ENCODE measurements at places on chromosomes 1 and 21. TPM values are rescaled to one million over a fixed set of nuclear protein-coding genes. Genes with fewer than 3 reads are reported as not detected.

- H3K27ac ChIP-seq: no peak overlapping the region
- H3K36me3 ChIP-seq: no peaks in the 10 kb centered on the region
- no peak for DNase-seq
- H3K4me3 ChIP-seq: no peak overlapping the region
Observed at GRCh38 chr1:92136341-92136740, 56.2 kb downstream of the BTBD8 start.

Gene NBPF10
- 0.33 TPM for total RNA-seq

DNA sequence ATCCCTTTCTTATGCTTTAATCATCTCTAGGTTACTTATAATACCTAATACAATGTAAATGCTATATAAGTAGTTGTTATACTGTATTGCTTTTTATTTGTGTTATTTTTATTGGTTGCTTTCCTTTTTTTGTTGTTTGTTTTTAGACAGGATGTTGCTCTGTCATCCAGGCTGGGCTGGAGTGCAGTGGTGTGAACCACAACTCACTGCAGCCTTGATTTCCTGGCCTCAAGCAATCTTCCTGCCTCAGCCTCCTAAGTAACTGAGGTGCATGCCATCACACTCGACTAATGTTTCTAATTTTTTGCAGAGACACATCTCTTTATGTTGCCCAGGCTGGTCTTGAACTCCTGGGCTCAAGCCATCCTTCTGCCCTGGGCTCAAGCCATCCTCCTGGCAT is 26.9 kb downstream of the KRTAP19-8 start:
- no peak overlapping the region for H3K4me3 ChIP-seq
- no peaks in the 10 kb centered on the region for H3K36me3 ChIP-seq
- H3K4me1 ChIP-seq: no peaks in the 10 kb centered on the region

GRCh38 chr1:58266242-58266641 is 280.3 kb downstream of the OMA1 start:
- no peak overlapping the region for H3K4me3 ChIP-seq
- H3K4me1 ChIP-seq: no peaks in the 10 kb centered on the region
- no peak overlapping the region for H3K27ac ChIP-seq
- H3K36me3 ChIP-seq: no peaks in the 10 kb centered on the region
- H3K27me3 ChIP-seq: no peaks in the 10 kb centered on the region

Gene MIGA1
- total RNA-seq: 6.6 TPM

Gene PRDM16
- 16.6 TPM for total RNA-seq

DNA sequence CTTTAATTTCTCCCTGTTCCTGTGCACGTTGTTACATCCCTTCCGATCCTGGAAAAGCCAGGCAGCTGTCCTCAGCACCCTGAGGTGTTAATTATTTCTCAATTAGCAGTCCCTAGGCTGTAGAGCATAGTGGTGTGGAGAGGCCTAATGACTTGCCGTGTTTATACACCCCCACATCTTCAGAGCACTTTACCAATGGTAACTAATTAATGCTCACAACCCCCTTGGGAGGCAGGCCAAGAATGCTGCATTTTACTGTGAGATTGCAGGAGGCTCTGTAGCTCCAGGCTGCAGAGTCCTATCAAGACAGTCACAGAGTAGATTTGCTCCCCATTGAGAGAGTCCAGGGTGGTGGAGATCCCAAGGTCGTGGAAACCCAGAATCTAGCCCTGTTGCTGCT is 2.4 kb upstream of the PARS2 start:
- no peak overlapping the region for H3K27ac ChIP-seq
- no peak for DNase-seq
- no peak overlapping the region for H3K4me3 ChIP-seq
- no peaks in the 10 kb centered on the region for H3K27me3 ChIP-seq
- H3K36me3 ChIP-seq: no peaks in the 10 kb centered on the region
- H3K4me1 ChIP-seq: peaks cover 14% of the 10 kb centered on the region

All from body of pancreas (tissue), 4 donors.